ENCODE measurements at places on chromosomes 6 and 20.
A peak's percentile ranks its signal among the peaks of the same experiment; 100 is the strongest.

DNA sequence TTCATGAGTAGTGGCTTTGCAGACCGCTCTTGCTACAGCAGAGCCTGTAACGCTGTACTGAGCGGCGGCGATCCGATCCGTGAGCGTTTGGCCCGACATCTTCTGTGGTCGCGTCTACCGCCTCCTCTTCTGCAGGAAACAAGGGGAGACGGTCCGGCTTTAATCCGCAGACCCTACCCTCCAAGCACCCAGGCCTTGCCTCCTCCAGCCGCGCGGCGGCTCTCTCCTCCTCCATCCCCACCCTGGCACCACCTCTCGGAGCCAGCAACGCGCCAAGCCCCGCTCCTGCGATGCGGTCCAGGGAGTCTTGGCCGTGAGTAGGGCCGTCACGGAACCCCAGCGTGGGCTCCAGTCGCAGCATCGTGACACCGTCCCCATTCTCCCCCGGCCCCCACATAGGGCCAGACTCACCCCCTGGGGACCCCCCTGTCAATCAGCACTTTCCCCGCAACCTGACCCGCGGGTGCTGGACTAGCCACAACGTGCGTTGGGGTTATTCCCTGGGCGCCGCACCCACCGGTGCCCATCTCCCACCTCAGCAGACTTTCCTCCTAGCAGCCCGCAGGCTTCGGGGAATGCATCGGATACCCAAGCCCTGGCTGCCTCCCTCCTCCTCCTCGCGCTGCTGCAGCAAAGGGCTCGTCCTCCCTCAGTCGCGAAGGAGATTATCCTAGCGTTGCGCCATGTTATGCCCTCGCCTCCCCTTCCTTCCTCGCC lies 914 bp downstream of the SNAP91 start:
- peaks cover 24% of the 10 kb centered on the region for H3K4me1 ChIP-seq
- H3K36me3 ChIP-seq, result no peaks in the 10 kb centered on the region
- no peak for DNase-seq
- peaks cover 15% of the 10 kb centered on the region for H3K27me3 ChIP-seq
- H3K4me3 ChIP-seq, result peak overlapping the region; percentile 48

DNA sequence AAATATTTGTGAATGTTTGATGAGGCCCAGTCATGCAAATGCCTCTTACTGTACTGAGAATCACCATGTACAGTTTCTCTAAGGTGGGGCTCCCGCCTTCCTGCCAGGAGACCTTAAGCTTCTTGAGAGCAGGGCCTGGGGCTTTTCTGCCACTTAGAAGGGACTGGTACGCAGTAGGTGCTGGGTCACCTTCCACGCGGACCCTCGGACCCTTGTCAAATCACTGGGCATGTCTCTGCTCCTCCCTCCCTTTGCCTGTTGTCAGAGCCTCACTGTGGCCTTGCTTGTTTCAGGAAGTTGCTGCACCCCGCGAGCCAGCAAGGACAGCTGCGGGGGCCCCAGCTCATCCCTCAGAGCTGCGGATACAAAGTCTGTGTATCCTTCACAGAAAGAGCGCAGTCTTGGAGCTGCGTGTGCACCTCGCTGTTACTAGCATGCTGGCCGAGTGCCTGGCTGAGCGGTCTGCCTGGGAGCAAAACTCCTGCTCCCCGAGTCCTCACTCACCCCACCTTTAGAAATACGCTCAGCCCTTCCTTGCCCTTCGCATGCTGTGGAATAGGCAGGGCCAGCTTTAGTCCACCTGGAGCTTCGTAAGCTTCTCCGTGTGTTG lies 30.7 kb upstream of the IRF4 start:
- H3K27me3 ChIP-seq, result peaks cover 6% of the 10 kb centered on the region
- H3K4me1 ChIP-seq, result no peaks in the 10 kb centered on the region
- no peak for DNase-seq
- no peaks in the 10 kb centered on the region for H3K36me3 ChIP-seq
- no peak overlapping the region for H3K27ac ChIP-seq

- no peak for DNase-seq
- peaks cover 4% of the 10 kb centered on the region for H3K4me1 ChIP-seq
- H3K36me3 ChIP-seq, result no peaks in the 10 kb centered on the region
- no peak overlapping the region for H3K4me3 ChIP-seq
- H3K27me3 ChIP-seq, result no peaks in the 10 kb centered on the region
- H3K27ac ChIP-seq, result no peak overlapping the region
These were observed 1153.1 kb upstream of the GJE1 start for GRCh38 chr6:140979642-140980091.

DNA sequence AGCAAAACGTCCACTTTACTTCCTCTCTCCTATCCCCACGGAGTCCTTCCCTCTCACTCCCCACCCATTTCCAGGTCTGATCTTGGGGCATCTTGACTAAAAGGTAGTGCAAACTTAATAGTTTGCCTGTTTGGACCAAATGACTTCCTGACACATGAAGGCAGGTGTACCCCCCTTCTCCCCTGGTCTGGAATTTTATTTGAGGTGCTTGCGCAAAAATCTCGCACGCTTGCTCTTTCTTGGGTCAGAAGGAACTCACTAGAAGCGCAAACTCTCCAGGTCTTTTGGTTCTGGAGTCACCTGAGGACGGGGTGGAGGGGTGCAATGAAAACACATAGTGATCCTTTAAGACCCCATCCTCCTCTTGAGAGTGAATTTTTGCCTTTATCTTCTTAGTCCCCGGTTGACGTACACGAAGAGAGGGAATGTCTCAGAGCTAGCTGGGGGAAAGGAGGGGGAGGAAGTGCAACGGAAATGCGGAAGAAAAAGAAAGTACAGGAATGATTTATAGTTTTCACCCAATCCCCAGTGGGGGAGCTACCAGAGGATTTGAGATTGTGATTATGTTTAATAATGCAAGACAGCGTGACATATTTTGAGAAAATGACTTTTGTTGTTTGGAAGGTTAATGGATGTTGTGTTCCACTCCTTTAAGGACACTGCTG lies 4.9 kb downstream of the ADGRB3 start:
- H3K36me3 ChIP-seq, result no peaks in the 10 kb centered on the region
- no peaks in the 10 kb centered on the region for H3K27me3 ChIP-seq
- peak overlapping the region; percentile 35 for H3K4me3 ChIP-seq
- H3K4me1 ChIP-seq, result peaks cover 32% of the 10 kb centered on the region

DNA sequence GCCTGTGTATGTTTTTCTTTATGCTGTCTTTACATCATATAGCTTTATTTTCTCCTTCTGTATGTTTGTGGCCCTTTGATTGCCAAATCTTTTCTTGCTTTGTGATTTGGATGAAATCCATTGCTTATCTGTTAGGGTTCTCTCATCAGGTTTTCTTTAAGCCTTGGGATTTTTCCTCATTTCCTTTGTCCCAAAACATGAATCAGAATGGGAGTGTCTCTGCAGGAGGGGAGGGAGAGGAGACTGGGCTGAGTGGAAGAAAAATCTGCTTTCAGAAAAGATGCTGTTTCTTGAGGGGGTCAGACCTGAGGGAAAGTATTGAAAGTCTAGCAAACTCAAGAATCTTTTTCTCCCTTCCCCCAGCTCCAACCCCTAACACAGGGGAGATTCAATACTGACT lies 758.0 kb upstream of the MMS22L start:
- no peak overlapping the region for H3K27ac ChIP-seq
- DNase-seq, result no peak
- H3K27me3 ChIP-seq, result no peaks in the 10 kb centered on the region
- H3K4me1 ChIP-seq, result no peaks in the 10 kb centered on the region
- H3K36me3 ChIP-seq, result no peaks in the 10 kb centered on the region

GRCh38 chr6:158233214-158233795 lies 65.2 kb downstream of the GTF2H5 start:
- peak overlapping the region; percentile 97 for H3K27ac ChIP-seq
- no peaks in the 10 kb centered on the region for H3K27me3 ChIP-seq
- peak overlapping the region; percentile 91 for H3K4me3 ChIP-seq
- no peaks in the 10 kb centered on the region for H3K36me3 ChIP-seq

- H3K4me3 ChIP-seq, result no peak overlapping the region
- no peaks in the 10 kb centered on the region for H3K27me3 ChIP-seq
- DNase-seq, result no peak
- H3K27ac ChIP-seq, result no peak overlapping the region
- no peaks in the 10 kb centered on the region for H3K36me3 ChIP-seq
These were observed 18.2 kb upstream of the SASH1 start for GRCh38 chr6:148324297-148324985.

DNA sequence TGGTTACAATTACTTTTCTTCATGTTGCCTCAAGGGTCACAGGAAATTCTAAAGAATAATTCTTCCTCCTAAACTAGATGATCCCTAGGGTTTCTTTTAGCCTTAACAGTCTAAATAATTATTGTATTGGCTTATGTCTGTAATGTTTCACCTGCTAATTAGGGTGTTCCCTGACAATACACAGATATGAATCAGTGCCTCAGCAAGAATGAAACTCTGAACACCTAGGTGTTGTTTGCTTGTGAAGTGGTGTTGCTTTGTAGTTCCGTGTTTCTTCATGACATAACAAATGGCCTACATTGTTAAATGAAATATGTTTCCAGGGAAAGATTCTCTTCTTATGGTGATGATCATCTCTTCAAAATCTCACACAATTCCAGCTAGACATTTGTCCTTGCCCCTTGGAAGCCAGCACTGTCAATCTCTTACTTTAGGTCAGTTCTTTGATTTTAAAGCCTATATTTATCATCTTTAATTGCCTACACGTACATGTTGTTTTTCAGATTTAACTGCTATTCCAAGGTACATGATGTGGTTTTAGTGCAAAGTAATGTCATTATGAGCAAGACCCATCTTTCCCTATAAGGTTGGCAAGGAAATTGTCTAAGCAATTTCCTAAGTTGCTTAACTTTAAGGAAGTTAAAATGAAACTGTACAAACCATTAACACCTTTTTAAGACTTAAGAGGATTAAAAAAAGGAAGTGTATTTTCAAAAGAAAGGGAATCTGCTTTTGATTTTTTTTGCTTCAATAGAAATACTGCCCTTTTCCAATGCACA lies 111.9 kb downstream of the TBC1D7 start:
- H3K27ac ChIP-seq, result peak overlapping the region; percentile 24
- no peaks in the 10 kb centered on the region for H3K27me3 ChIP-seq
- DNase-seq, result no peak
- peaks cover 25% of the 10 kb centered on the region for H3K4me1 ChIP-seq

- no peak overlapping the region for H3K27ac ChIP-seq
- no peak overlapping the region for H3K4me3 ChIP-seq
- no peak for DNase-seq
- H3K27me3 ChIP-seq, result no peaks in the 10 kb centered on the region
- H3K4me1 ChIP-seq, result peaks cover 18% of the 10 kb centered on the region
- H3K36me3 ChIP-seq, result no peaks in the 10 kb centered on the region
These were observed 64.9 kb upstream of the BTBD3 start for GRCh38 chr20:11852811-11853210.

DNA sequence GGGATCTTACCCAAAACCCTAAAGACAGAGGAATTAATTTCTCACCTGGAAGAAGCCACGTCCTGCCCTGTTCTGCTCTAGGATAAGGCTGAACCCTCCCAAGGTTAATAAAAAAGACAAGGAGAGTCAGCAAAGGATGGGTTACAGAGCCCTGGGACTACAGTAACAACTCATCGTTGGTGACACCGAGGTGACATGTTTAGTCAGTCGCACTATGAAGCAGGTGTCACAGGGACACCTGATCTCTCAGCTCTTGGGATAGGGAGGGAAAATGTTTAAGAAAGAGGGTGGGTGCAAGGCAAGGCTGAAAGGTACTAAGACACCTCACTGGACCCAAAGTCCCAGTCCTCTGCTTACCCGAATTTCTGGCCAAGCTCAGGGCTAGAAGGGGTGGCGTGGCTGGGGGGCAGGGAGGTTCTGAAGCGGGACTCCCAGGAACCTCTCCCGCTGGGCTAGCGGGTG lies 562 bp downstream of the MOCS1 start:
- peak overlapping the region; percentile 84 for H3K27ac ChIP-seq
- no peaks in the 10 kb centered on the region for H3K36me3 ChIP-seq
- H3K4me3 ChIP-seq, result peak overlapping the region; percentile 63
- peaks cover 7% of the 10 kb centered on the region for H3K27me3 ChIP-seq
- DNase-seq, result no peak
- H3K4me1 ChIP-seq, result peaks cover 16% of the 10 kb centered on the region

DNA sequence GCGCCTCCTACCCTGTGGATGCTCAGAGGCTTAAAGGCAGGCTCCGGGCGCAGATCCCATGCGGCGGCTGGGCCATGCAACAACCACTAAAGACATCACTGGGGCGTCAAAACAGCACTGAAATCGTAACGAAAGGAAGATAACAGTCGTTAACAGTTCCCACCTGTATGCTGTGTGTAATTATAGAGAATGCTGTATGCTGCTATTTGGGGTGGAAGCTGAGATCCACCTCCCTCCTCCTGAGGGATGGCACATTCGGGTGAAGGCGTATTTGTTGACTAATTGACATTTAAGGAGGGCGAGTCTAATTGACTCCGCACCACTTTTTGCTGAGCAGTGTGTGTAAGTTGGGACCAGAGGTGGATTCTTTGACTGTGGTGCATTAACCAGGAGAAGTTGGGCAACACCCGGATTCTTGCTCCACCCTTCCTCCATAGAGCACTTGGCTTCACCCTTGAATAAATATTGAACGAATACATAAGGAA lies 687 bp downstream of the SLC35A1 start:
- peak overlapping the region; percentile 92 for H3K4me3 ChIP-seq
- H3K27me3 ChIP-seq, result no peaks in the 10 kb centered on the region
- H3K4me1 ChIP-seq, result peaks cover 8% of the 10 kb centered on the region
- H3K36me3 ChIP-seq, result peaks cover 9% of the 10 kb centered on the region
- DNase-seq, result peak; percentile 83

DNA sequence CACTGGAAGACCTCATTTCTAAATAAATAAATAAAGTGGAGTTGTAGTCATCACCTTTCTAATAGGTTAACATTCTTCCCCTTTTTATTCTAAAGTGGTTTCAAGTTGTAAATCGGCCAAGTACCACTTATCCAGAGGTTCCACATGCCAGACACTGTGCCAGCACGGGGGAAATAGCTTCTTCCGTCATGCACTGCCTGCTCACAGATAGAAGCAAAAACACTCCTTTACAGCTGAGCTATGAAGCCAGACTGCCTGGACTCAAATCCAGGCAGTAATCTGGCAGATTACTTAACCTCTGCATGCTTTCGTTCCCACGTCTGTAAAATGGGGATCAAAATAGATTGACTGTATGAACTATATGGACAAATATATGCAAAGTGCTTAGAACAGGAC lies 17.2 kb upstream of the SCML4 start:
- H3K4me3 ChIP-seq, result no peak overlapping the region
- DNase-seq, result no peak
- H3K27ac ChIP-seq, result no peak overlapping the region
- H3K4me1 ChIP-seq, result no peaks in the 10 kb centered on the region

DNA sequence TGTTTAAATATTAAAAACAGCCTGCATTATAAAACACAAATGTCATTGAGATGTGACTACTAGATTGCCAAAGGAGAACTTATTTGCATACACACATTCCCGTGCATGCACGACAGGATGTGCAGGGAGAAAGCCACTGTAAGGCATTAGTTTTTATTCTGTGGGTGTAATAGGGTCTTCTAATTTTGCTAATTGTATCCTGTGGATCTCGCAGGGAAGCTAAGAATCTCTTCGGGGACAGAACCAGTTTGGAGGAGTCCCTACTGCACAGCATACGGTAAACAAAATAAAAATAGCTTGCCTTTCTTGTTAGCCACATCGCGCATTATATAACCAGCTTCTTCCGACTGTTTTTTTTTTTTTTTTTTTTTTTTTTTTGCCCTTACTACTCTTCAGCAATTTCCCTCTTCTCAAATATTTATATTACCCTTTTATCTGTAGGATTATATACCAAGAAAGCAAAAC lies 2.0 kb downstream of the ATXN1 start:
- peak overlapping the region; percentile 99 for H3K27ac ChIP-seq
- DNase-seq, result peak; percentile 60
- no peaks in the 10 kb centered on the region for H3K36me3 ChIP-seq
- H3K4me1 ChIP-seq, result peaks cover 44% of the 10 kb centered on the region

GRCh38 chr6:57297505-57297904 lies 19.9 kb upstream of the PRIM2 start:
- H3K4me1 ChIP-seq, result no peaks in the 10 kb centered on the region
- no peak overlapping the region for H3K4me3 ChIP-seq
- H3K27ac ChIP-seq, result no peak overlapping the region
- H3K36me3 ChIP-seq, result no peaks in the 10 kb centered on the region
- H3K27me3 ChIP-seq, result no peaks in the 10 kb centered on the region
